SJSA1 (cell line): ENCODE measurements at places on chromosomes 7 and 10.

- DNase-seq = no peak
Measured at GRCh38 chr7:25282194-25282593, 53.9 kb upstream of the NPVF start.

- no peak for DNase-seq
Measured at GRCh38 chr10:96325719-96326373, 21.6 kb downstream of the DNTT start.

GRCh38 chr10:66167816-66168215, 758.0 kb upstream of the LRRTM3 start:
- DNase-seq = no peak

- DNase-seq = no peak
Measured at GRCh38 chr10:54284526-54285193, 516.4 kb downstream of the PCDH15 start.

GRCh38 chr7:105958012-105958411, 5.1 kb upstream of the CDHR3 start:
- no peak for DNase-seq

DNA sequence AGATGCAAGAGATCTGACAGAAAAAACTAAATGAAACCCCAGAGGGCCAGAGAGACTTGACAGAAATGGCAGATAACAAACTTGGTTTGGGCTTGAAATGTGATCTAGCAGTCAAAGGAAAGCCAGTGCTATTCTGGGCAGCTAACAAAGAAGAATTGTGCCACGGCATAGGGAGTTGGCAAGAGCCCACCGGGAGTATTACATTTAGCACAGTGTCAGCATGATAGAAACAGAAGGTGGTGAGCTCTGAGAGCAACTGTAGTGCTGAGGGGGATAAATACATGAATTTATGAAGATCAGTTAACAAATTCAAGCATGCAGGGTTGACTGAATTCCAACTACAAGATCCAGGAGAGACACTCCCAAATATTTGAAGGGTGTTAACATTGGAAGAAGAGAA, 91.1 kb downstream of the AHCYL2 start:
- no peak for DNase-seq

DNA sequence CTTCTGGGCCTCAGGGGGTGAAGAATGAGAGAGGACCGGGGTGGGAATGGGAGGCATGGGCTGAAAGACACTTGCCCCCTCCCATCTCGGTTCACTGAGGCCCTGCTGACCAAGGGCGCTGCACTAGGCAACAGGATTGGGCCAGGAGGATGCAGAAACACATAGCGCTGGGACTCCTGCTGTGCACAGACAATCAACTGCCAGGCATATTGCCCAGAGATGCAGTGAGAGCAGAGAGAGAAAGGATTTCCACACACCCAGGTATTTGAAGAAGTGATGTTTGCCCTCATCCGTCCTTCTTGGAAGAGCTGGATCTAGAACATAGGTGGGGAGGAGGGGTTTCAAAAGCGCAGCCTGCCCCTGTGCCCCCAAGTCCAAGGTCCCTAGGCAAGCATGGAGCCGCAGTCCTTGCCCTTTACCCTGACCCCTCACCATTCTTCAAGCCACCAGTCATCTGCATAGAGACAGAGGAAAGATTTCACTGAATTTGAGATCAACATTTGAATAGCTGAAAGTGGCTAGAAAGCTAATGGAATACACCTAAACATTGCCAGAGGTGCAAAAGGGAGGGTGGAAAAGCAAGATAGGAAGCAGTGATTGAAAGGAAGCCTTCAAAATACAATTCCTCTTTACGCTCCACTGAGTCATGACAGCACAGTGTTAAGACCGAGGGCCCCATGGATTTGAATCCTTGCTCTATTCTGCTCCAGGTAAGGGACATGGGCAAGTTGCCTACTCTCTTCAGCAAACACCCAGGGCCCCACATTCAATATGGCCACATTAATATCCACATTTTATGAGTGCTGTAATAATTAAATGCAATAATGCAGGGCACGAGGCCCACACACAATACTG, 44.2 kb upstream of the TNS3 start:
- no peak for DNase-seq

GRCh38 chr7:104795086-104795485, 218.9 kb upstream of the KMT2E start:
- DNase-seq = no peak
